Epithelial cell of proximal tubule (primary cell): ENCODE measurements at places on chromosomes 5 and 9.

- no peak for DNase-seq
Measured at GRCh38 chr9:93730648-93731047, 154.3 kb downstream of the PHF2 start.

DNA sequence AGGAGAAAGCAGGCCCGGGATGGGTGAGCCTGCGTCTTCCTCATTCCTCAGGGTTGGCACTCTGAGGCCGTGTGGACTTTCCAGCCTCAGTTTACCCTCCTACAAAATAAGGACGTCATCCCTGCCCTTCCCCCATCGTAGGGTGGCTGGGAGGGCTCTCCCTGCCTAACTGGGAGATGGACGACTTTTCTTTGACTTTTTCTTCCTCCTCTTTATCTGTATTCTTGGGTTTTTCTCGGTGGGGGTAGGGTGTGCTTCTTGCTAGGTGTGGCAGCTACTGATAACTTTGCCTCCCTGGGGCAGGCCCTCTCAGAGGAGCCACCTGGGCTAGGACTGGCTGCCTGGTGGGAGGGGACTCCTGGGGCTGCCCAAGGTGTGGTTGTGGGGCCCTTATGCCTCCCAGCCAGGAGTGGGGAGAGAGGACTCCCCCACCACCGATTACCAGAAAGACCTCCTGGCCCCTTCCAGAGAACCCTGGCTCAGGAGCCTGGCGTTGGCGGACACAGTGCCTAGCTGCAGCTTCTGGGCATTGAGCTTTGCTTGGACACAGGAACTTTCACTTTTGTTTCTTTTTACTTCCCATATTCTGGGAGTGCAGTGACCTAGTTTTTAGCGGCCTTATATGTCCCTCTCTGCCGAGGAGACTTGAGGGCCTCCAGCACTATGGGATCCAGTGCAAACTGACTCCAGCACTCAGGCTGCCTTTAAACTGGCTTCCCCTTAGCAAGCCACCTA, 6.1 kb downstream of the GLIPR2 start:
- DNase-seq = no peak

DNA sequence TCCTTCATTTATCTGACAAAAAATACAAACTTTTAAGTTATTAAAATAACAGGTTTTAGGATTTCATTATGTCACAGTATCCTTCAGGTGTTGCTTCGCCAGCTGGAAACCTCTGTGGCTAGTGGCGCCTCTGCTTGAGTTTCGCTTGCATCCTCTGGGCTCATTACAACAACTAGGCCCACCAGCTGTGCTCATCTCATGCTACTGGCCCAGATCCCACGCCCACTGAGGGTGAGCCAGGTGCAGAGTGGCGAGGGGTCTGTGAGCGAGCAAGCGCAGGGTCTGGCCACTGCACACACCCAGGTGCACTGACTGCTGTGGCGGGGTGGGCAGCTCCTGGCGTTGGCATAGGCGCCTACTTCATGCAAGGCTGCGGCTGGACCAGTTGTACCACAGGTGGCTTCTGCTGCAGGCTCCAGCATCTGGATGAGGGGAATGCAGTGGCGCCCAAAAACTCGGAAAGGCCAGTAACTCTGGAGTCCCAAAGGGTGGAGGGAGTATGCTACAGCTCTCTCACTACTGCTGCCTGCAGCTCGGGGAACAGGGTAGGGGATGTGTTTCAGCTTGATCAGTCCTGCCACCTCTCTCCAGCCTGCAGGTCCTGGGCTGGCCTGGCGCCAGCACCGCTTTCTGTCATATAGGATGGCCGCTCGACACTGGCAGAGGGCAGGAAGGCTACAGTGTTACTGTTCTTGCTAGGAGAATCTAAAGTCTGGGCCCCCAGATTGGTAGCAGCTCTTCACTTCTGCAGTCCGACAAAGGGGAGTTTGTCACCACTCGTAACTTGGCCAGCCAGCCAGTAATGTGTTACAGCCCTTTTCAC, 452.1 kb downstream of the TUSC1 start:
- DNase-seq = no peak

- DNase-seq = no peak
Measured at GRCh38 chr5:158607088-158607487, 492.6 kb downstream of the EBF1 start.

DNA sequence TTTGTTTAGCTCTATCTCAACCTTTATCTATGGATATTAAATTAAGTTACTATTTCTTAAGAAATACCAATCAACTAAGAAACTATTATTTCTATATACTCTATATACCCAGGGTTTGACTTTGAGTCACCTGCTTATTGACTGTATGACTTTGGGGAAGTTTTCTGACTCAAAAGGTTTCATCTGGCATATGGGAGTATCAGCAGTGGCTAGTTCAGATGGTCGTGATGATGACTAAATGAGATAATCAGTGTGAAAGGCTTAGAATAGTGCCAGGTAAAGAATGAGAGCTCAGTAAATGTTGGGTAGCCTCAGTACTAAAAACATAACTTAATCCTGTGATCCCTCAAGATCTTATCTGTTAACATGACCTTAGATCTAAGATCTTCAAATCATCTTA, 179.7 kb upstream of the ISL1 start:
- no peak for DNase-seq

DNA sequence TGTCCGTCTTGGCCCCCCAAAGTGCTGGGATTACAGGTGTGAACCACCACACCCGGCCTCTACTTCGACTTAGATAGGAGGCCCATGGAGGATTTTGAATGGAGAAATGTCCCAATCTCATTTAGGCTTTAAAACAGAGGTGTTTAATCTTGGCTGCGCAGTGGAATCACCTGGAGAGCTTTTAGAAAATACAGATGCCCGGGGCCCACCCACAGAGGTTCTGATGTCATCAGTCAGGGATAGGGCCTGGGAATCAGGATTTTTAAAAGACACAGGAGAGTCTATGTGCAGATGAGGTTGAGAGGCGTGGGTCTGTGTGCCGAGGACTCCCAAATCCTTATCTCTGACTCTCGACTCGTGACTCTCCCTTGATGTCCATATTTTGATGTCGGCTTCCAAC, 124.0 kb upstream of the BOD1 start:
- DNase-seq = no peak

- no peak for DNase-seq
Measured at GRCh38 chr5:74201334-74202081, 439.0 kb downstream of the ENC1 start.

- no peak for DNase-seq
Measured at GRCh38 chr9:35835766-35836165, 6.7 kb downstream of the TMEM8B start.

- DNase-seq = no peak
Measured at GRCh38 chr5:40594811-40595210, 84.9 kb upstream of the PTGER4 start.

DNA sequence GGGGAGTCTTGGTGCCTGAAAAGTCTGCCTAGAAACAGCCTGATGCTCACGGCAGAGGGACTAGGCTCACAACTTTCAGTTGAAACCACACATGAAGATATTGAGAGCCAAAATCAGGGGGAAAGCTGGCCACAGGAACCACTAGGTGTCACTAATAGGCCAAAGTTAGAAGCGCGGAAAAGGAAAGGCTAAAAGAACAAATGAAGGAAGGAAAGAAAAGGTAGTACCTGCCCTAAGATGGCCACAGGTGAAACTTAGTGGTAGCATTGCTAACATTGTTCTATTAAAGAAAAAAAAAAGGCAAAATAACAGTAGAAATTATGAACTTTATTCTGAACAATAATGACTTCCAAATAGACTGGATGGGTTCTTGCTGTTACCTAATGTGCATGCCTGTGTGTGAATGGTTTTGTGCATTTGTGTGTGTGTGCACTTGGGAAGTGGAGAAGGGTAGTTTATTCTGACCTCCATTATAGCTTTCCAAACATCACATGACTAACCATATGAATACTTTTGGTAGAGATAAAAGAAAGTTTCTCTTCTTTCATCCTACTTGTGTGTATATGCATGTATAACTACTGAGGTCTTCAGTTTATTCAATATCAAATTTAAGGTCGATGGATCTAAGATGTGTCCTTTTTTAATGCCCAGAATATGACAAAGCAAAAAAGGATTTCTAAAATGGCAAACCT, 2.1 kb upstream of the RFESD start:
- no peak for DNase-seq

- DNase-seq = no peak
Measured at GRCh38 chr5:123285122-123286023, 137.8 kb downstream of the CEP120 start.

GRCh38 chr9:7967093-7967827, 167.7 kb upstream of the DMAC1 start:
- DNase-seq = no peak

- DNase-seq = no peak
Measured at GRCh38 chr9:126503333-126504085, 110.2 kb upstream of the LMX1B start.

GRCh38 chr5:19547640-19548039, 440.4 kb downstream of the CDH18 start:
- peak; percentile 15 for DNase-seq
